ENCODE measurements at places on chromosomes 7 and 10. TPM values are rescaled to one million over a fixed set of nuclear protein-coding genes. Genes with fewer than 3 reads are reported as not detected.

NUDT5 gene
- total RNA-seq = 82.6 TPM

OR9A2 gene
- not detected for total RNA-seq

WNT8B gene
- total RNA-seq = not detected

DNA sequence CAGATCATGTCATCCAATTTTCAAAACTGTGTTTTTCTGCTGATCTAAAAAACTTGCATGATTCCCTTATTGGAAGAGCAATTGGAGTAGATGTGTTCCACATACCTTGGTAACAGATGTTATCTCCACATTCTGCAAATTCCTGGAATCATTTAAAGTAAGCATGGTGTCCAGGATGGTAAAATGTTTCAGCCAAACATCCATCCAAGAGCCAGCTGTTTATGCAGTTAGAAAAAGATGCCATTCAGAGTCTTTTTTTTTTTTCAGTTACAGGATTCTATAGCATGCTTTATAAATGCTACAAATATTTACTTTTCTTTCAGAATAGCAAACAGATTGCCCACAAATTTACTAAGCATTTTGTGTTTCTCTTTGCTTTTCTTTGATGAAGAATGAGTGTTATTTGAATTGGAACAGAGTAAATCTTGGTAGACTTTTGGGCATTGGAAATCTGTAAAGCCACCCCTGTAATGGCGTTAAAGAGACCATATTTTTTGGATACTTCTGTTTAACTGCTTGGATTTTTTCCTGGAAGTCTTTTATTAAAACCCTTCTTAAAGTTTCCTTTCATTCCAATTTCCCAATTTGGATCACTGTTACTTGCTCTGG lies 149.8 kb downstream of the GNAT3 start:
- no peak for DNase-seq
